ENCODE measurements at places on chromosomes 2 and 18.

GRCh38 chr2:96788442-96789244, 27.4 kb upstream of the CNNM3 start:
- DNase-seq: no peak

- DNase-seq: no peak
These were observed 66.7 kb upstream of the BCL2L11 start for GRCh38 chr2:111053825-111054515.

DNA sequence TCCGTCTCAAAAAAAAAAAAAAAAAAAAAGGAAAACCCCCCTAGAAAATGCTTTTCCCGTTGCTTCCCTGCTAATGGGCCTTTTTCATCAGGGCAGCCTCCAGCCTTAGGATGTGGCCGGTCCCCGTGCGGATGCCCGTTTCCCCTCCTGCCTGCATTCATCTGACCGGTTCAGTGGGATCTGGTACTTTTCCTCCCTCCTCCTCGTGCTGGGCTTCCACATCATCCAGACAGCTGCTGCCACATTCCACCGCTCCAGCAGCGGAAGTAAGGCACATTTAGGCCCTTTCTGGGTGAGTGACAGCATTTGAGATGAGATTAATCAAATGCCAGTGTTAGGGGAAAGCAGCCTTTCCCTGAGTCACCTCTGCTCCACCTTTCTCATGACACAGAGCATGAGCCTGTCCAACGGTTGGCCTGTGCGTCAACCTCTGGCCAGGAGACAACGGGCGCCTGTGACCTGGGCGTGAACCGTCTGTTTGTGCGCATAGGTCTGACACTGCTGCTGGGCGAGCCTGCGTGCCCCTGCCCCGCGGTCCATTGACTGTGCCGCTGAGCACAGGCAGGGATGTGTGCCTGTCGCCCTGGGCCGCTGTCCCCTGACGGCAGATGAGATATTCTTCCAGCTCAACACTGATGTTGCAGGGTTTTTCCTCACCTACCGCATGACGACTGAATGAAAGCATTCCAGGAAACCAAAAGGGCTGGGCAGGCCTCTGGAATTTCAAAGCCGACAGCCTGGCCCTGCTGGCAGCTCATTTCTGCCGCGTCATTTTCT, 174.0 kb downstream of the TGIF1 start:
- no peak for DNase-seq

DNA sequence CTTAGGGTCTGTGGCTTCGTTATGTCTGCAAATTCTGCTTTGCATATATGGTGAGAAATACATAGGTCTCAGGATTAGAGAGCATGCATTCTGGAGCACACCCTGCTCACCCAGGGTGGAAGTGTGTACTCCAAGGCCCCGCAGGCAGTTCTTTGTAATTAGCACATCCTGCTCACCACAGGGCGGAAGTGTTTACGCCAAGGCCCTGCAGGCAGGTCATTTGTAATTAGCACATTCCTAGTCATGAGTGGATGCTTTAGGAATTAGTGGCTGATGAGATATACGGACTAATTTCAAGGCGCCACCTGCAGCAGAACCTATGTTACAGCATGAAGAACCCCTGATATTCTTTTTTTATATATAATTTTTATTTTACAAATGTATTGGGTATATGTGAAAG, 4.2 kb downstream of the ALLC start:
- DNase-seq: no peak

All from NCI-H2171 (cell line).